ENCODE measurements at places on chromosomes 2 and 18.

- DNase-seq, result no peak
These were observed 1146.6 kb downstream of the RPIA start for GRCh38 chr2:89837962-89838625.

- no peak for DNase-seq
These were observed 686.3 kb upstream of the SETBP1 start for GRCh38 chr18:43994381-43994780.

DNA sequence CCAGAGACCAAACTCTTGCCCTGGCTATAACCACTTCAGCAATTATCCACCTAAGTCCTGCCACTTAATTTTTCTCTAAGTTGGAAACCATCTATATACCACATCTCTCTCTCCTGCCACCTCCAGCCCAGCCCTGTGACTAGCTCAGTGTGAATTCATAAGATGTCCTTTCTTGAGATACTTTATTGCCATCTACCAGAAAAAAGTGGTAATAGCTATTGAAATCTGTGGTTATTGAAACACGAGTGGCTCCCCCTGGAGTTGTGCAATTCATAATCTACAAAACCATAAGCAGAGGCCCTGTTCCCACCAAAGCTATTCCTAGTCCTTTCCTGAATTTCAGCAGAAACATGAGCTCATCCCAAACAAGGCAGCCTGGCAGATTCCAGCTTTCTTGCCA, 324.0 kb downstream of the TXNL1 start:
- no peak for DNase-seq

- no peak for DNase-seq
These were observed 305.8 kb upstream of the GULP1 start for GRCh38 chr2:187985923-187986322.

- no peak for DNase-seq
These were observed 186.2 kb downstream of the SNTG2 start for GRCh38 chr2:1136846-1137245.

DNA sequence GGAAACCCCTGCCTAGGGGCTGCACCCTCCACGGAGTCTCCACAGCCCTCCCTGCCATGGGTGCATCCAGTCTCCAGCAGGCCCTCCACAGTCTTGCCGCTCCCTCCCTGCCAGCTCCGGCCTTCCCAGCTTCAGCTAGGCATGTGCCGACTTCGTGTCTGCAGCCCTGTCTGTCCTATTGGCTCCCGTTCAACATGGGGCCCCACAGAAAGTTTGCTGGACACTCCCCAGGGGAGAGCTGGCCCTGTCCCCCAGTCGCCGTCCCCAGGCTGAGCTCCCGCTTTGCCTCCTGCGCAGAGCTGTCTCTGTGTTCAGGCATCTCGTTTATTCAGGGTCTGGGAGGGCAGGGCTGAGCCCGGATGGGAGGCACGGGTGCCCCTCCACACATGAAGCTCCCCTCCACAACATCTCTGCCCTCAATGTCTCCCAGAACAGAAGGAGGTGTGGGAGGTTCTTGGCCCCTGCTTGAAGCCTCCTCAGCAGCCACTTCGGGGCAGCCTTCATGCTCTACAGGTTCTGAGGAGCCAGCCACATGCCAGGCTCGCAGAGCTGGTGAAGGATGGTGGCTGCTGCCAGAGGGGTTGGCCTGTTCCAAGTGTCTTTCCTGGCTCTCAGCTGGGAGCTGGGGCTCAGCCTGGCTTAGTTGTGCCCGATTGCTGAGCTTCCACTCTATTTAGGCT, 120.1 kb upstream of the PXDN start:
- DNase-seq, result no peak

DNA sequence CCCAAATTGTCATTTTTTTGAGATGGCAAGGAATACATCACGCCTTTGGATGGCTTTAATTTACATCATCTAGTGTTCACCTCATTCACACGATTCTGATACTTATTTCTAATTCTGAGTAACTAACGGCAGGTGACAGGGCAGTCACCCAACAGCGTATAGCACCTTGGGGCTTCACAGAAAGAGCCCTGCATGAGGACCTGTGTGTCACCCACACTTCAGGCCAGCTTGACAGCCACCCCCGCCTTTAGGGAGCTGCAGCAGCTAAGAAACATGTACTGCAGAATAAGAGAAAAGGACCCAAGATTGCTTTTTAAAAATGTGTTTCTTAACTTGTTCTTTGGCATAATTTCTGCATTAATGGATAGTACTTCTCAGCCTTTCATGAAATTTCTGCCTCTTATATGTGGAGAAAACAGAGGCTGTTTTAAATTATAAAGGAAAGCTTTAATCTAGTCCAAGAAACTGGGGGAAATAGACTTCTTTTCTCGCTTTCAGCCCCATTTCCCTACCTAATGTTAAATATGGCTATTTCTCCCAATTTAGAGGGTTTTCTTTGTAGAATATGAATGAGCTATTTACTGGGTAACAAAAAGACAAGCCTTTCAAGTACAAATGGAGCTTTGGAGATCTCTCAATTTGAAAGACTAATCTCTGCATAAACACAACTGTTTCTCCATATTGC, 245.1 kb downstream of the LDLRAD4 start:
- DNase-seq, result no peak

GRCh38 chr2:192953116-192953515, 758.4 kb upstream of the TMEFF2 start:
- no peak for DNase-seq

- DNase-seq, result no peak
These were observed 195.9 kb downstream of the RTP5 start for GRCh38 chr2:242065426-242065825.

- no peak for DNase-seq
These were observed 50.3 kb downstream of the HK2 start for GRCh38 chr2:74884118-74884762.

DNA sequence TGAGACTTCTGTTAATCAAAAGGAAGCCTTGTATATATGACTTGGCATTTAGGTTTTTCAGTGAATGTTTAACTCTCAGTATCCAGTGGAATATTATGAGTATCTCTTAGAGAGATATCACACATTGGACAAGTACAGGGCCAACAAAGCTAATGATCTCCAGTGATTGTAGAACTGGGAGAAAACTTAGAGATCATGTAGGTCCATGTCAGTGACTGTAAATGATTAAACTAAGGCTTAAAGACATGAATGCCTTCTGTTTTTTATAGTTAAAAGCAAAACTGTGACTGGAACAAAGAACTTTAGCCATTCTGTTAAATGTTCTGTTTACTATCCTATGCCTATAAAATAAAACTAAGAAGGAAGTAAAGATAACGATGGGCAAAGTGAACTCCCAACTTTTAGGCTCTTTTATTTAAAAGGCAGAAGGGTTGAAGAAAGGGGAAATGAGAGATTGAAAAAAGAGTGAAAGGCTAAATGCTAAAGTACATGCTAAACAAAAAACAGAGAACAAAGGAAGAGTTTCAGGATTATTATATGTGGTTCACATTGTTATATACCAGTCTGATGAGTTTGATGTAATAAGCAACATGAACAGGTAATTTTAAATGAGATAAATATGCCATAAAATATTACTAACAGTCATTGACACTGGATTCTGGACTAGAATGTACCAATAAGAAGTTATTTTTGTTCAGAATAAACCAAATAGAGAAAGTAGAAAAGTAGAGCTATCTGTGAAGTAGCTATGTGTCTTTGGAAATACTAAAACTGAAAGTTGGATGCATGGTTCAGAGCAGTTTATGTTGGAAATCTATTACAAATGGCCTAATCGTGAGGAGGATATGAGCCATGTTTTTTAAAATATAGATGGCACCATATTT, 37.1 kb upstream of the TNFRSF11A start:
- DNase-seq, result no peak

DNA sequence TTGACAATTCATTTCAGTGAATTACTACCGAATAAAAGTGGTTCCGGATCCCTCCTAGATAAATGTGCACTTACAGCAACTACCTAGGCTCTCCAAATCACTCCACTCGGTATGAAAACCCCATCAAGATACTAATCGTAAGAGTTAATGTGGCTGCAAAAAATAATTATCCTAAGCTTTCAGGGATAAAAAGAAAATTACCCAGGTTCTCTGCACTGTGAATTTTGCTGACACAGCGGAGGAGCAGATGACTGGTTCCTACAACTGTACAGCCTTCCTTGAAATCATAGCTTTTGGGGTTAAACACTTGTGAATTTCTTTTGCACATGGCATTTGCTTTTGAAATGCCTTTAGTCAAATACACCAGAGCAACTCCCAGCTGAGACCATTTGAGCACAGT, 104.7 kb downstream of the CD226 start:
- no peak for DNase-seq

GRCh38 chr2:181778621-181779201, 98.4 kb upstream of the NEUROD1 start:
- DNase-seq, result no peak

DNA sequence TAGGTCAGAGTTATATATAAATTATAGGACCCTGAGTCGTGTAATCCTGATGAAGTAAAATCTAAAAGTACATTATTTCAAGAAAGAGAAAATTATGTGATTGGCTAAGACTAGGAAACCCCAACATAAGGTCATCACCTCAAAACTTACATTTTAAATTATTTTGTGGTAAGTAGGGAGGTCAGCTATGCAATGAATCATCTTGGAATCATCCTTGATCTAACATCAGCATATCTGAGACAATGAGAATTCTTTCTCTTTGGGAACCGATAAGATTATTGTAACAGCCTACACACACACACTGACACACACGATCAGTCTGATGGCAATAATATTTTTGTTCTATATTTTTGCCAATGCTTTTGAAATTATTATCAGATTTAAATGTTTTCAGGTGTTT, 904.8 kb upstream of the CHAC2 start:
- no peak for DNase-seq

DNA sequence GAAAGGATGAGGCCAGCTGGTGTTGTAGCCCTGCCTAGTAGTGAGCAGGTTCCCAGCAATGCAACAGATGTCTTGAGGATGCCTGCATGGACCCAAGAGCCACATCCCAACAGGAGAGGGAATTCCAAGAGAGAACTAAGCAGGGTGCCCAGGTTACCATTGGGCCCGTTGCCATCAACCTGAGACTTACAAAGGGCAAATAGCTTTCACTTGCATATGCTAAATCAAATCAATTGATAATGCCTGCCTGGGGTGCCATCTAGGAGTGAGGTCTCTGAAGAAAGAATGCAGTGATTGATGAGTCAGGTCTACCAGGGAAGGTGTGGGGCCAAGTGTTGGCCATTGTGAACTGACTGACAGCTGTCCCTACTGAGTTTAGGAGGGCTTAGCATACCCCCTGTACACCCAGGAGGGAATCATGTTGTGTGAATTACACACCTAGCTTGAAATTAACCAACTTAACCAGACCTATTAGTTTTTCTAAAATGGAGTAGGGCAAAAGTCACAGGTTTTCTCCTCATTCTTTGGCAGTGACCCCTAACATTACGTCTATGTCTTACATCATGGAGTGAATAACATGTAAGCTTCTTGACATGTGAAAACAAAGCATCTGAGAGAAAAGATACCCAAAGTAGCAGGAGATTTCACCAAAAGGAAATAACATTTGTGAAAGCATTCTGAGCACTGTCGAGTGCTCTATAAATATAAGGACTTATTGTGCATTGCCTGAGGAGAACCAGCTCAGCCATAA, 32.3 kb downstream of the FHOD3 start:
- no peak for DNase-seq

- DNase-seq, result no peak
These were observed 68.5 kb upstream of the HDAC4 start for GRCh38 chr2:239469106-239469960.

- DNase-seq, result no peak
These were observed 47.8 kb downstream of the STK25 start for GRCh38 chr2:241460631-241461030.

- DNase-seq, result no peak
These were observed 376.9 kb downstream of the MTX2 start for GRCh38 chr2:176646033-176646615.

- DNase-seq, result no peak
These were observed 167.1 kb upstream of the FAM98A start for GRCh38 chr2:33766175-33766574.

DNA sequence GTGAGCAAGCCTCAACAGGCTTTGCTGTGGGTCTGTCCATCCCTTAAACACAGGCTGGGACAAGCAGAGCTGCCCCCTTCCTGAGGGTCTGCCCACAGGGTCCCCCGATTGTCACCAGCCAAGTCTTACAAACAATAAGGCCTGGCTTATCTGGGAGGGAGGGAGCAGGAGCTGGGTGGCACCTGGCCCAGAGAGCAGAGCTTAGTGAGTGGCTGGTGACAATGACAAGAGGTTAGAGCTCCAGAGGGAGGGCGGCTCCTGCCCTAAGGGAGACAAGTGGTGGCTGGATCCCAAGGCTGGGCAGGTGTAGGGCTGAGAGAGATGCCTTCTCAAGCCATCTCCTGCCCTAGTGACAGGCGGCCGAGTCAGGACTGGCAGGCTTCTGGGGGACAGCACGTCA, 125.5 kb downstream of the KLHL29 start:
- DNase-seq, result no peak

- no peak for DNase-seq
These were observed 203.4 kb downstream of the ASXL3 start for GRCh38 chr18:33781429-33781828.

DNA sequence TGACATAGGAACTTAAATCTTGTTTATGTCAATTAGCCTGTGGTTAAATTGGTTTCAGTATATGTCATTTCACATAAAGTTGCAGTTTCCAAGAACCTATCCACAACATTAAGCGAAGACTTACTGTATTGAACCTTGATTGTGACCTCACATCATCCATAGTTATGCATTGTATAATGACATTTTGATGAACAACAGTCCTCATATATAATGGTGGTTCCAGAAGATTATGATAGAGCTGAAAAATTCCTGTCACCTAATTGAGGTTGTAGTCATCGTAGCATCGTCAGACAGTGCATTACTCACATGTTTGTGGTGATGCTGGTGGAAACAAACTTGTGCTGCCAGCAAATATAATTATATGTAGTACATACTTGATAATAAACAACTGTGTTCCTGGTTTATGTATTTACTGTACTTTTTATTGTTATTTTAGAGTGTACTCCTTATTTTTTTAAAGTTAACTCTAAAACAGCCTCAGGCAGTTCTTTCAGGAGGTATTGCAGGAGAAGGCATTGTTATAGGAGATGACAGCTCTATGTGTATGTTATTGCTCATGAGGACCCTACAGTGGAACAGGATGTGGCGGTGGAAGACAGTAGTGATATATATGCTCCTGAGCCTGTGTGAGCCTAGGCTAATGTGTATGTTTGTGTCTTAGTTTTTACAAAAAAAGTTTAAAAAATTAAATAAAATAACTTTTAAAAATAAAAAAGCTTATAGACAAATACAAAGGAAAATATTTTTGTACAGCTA, 56.6 kb downstream of the UBE2E3 start:
- DNase-seq, result no peak

- no peak for DNase-seq
These were observed 103.4 kb upstream of the HAAO start for GRCh38 chr2:42895791-42896135.

DNA sequence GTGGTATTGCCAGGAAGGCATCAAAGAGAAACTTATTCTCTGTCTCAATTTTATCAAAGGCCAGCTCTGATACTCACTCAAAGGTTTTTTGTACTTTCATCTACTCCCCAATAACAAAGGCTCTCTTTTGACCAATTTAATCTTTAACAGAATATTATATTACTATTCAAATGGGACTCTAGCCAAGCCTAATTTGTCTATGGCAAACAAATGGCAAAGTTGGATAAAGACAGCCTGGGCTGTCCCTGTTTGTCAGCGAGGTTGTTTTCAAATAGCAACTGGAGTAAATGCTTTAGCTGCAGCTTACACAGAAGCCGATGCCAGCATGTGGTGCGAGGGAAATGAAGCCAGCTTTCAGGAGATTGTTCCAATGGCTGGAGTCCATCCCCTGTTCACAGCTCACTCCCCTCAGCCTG, 80.1 kb upstream of the CTNNA2 start:
- DNase-seq, result no peak

Data from stimulated activated CD4-positive, alpha-beta T cell treated with anti-CD3 and anti-CD28 coated beads, Interleukin-15, amount 100 ng/mL, for 1 hour (primary cell).